8988T (cell line): ENCODE measurements at places on chromosomes 7 and 10.

GRCh38 chr10:12960941-12961340, 40.6 kb downstream of the CCDC3 start:
- no peak for DNase-seq

- DNase-seq: no peak
These were observed 10.9 kb downstream of the NPFFR1 start for GRCh38 chr10:70272925-70273316.

- DNase-seq: no peak
These were observed 12.1 kb upstream of the TRUB1 start for GRCh38 chr10:114925587-114926586.

- no peak for DNase-seq
These were observed at the start of gene ADCY1 for GRCh38 chr7:45573661-45574415. TSS of gene ADCY1 (plus strand) at chr7:45574368. CDS start at chr7:45574544, 176 bp downstream.

DNA sequence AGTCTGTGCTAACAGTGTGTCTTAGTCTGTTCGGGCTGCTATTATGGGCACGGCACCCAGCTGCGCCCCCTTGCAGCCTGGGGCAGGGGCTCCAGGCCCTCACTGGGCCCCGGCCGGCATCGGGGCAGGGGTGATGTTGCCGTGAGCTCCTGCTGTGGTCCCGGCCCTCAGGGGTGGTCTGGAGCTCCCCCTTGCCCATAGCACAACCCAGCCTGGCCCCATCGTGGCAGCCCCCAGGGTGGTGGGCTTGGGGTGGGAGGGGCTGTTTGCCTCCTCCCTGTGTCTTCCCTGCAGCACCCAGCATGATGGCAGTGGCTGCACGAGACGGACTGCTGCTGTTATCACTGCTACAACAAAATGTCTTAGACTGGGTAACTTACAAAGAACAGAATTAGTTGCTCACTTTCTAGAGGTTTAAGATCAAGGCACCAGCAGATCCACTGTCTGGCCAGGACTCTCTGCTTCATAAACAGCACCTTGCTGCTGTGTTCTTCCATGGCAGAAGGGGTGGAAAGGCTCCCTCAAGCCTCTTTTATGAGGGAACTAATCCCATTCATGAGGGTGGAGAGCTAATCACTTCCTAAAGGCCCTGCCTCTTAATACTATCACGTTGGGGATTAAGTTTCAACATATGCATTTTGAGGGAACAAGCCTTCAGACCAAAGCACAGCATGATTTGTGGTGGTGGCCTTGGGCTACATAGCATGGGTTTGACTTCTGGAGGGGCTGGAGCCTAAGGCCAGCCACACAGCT, 149.5 kb downstream of the SEC23IP start:
- DNase-seq: no peak

DNA sequence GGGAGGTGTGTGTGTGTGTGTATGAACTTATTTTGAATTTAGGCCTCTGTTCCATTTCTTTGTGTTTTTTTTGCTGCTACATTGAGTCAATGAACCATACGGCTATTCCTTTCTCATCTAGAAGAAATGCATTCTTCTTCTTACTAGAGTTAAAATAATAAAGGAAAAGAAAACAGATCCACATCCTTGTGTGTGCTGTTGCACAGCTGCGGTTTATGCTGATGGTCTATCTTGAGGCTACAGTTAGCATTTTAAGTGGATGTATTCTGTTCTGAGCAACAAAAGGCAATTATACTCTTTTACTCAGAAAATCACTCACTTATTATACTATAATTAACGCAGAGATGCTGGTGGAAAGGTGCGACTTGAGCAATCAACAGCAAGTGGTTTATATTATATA, 615.0 kb upstream of the MBL2 start:
- no peak for DNase-seq
